Type B pancreatic cell (in vitro differentiated cells): ENCODE measurements at places on chromosomes 2 and 18. TPM values are rescaled to one million over a fixed set of nuclear protein-coding genes. Genes with fewer than 3 reads are reported as not detected.

Gene TUBA4B
- not detected in 2 replicates for total RNA-seq

DNA sequence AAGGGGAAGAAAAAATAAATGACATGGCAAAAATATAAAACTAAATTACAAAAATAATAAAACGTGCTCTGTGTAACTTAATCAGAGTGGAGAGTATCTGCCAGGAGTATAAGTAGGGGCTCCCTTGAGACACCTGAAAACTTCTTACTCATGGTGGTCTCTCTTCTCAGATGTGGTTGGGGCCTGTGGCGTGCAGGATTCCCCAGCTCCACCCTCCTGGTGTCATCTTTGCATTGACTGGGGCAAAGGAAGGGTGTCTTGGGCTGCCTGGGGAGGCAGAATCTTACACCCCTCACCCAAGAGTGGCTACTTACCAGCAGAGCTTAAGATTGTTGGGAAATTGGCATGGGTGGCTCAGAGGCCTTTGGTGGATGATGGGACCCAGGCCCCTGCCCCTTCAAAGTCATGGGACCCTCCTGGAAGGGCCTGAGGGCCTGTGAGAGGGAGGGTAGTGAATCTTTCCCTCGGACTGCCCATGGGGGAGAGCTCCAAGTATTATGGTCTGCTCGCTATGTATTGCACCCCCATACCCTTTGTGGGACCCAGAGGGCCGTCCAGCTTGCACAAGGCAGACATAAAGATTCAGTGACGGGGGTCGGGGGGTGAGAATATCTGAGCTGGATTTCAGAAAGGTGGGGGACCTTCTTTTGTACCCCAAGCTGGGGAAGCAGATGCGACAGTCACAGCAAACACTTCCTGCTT is 6.9 kb upstream of the TRAF3IP1 start:
- no peak for DNase-seq

- DNase-seq = no peak
These were observed 390 bp downstream of the PCARE start for GRCh38 chr2:29073933-29074332.

DNA sequence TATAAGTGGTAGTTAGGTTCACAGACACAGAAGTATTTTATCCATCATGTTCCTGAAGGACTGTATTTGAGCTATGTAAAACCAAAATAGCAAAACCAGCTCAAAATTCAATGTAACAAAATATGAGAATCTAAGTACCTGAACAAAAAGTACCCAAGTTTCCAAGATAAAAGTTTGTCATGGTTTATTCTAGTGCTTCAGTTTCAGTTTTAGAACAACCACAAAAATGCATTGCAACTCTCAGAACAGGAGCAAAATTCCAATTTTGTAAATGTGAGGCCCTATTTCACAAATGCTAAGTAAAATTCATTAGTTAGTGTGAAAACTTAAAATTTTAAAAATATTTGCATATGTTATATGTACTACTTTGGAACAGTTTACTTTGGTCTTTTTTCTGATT is 5.0 kb upstream of the ALPK2 start:
- DNase-seq = no peak

GRCh38 chr18:59929621-59930295 is 30.0 kb downstream of the PMAIP1 start:
- DNase-seq = no peak

Gene B3GNT7
- total RNA-seq = 6.8 and 14.4 TPM in 2 replicates
